ENCODE measurements at places on chromosomes 4 and X.

- DNase-seq, result no peak
Observed at GRCh38 chrX:24659646-24660045, 12.5 kb upstream of the PCYT1B start.

GRCh38 chr4:99625369-99625768 is 32.3 kb downstream of the C4orf54 start:
- DNase-seq, result no peak

DNA sequence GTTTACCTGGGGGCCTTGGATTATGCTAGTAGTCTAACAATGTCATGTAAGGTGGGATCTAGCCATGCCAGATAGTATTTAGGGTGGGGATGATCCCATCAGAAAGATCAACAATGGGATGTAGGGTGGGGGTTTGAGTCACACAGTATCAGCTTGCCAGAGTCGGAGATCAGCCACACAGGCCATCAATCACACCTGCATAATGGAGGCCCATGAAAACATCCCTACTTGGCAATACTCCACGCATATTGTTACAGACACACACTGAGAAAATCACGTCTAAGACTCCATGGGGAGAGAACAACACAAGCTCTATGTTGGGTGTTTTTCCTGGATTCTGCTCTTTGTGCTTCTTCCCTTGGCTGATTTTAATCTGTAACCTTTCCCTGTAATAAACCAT is 49.5 kb upstream of the SLC25A4 start:
- no peak for DNase-seq

- peak; percentile 30 for DNase-seq
Observed at GRCh38 chr4:38034986-38035882, 75.0 kb downstream of the PTTG2 start.

Measured in right lung (tissue), 10 donors.